ENCODE measurements at places on chromosomes 5 and 9.

DNA sequence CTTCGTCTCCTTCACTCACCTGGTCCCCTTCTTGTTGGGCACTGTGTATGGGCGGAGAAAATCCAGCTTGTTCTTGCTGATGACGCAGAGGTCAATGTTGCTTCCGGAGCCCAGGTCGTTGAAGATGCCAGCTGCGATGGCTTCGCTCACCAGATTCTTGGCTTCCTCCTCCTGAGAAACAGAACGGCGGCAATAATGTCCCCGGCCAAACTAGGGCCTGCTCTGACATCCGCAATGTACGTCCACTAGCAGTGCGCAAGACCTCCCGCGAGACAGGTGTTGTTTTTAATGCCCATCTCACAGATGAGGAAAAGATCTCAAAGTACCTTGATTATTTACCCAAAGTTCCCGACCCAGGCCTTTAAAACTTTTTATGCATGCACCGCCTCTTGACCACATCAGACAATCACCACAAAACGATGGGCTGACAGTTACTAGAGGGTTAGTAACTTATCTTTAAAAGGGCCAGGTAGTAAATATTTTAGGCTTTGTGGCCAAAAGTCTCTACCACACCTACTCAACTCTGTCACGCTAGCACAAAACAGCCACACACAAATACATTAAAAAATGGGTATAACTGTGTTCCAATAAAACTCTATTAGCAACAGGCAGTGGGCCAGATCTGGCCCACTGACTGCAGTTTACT is 58.4 kb downstream of the PSMB7 start:
- no peak for DNase-seq

DNA sequence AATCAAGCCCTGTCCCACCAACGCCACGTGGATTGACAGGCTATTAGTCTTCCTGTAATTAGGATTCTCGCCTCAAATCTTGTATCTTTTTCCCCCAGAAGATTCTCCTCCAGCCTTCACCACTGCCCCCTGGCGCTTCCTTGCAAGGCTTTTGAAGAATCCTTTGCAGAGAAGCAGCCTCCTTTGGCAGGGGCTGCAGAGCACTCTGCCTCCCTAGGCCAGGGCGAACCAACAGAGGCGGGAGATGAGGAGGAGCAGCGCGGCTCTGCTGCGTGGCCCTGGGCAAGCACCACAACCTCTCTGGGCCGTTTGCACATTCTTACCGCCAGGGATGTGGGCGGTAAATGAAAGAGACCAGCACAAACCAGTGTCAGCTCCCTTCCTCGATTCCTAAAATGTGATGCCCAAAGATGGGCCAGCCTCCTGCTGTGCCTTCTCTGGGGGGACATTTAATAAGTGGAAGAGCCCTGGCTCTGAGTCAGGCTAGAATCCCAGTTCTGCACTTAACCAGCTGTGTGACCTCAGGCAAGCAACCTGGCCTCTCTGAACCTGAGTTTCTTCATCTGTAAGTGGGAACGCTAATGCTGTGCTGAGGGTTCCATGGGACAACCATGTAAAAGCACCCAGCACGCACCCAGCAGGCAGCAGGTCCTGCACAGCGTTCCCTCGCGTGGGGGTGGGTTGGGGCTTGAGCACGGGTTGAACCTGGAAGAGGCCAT is 128.6 kb downstream of the KCNIP1 start:
- DNase-seq: no peak

GRCh38 chr9:68844631-68845612 is 139.9 kb downstream of the PIP5K1B start:
- DNase-seq: no peak

DNA sequence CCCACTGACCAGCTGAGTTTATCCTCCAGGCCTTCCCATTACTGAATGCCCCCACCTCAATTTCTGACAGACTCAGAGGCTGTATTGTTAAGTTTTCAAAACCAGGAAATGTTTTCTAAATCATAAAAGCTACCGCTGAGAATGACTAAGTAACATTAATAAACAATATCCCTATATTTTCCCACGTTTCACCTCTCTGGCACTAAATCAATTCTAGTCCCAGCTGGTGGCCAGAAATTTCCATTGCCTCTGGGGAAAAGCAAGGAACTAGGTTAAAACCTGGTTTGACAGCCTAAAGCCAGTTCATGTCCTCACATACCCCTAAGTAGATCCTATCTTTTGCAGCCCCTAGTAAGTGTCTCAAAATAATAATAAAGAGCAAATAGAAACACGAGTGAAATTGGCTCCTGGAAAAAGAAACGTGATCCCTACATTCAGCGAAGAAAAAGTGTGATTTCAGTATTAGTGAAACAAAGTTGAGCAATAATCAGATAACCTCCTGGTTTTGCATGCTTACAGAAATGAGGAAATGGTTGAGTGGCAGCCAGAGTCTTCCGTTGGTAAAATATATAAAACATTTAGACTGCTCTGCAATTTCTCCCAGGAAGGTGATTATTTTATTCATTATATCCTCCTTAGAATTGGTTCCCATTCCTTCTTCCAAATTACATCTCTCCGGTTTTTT is 110.9 kb downstream of the ESM1 start:
- no peak for DNase-seq

- DNase-seq: no peak
Measured at GRCh38 chr9:65403721-65404120, 118.7 kb upstream of the FOXD4L5 start.

GRCh38 chr5:97752871-97753270 is 569.8 kb upstream of the RIOK2 start:
- DNase-seq: no peak

- no peak for DNase-seq
Measured at GRCh38 chr5:93591323-93591945, 8.4 kb downstream of the NR2F1 start.

- DNase-seq: no peak
Measured at GRCh38 chr5:51396797-51397196, 13.5 kb downstream of the ISL1 start.

DNA sequence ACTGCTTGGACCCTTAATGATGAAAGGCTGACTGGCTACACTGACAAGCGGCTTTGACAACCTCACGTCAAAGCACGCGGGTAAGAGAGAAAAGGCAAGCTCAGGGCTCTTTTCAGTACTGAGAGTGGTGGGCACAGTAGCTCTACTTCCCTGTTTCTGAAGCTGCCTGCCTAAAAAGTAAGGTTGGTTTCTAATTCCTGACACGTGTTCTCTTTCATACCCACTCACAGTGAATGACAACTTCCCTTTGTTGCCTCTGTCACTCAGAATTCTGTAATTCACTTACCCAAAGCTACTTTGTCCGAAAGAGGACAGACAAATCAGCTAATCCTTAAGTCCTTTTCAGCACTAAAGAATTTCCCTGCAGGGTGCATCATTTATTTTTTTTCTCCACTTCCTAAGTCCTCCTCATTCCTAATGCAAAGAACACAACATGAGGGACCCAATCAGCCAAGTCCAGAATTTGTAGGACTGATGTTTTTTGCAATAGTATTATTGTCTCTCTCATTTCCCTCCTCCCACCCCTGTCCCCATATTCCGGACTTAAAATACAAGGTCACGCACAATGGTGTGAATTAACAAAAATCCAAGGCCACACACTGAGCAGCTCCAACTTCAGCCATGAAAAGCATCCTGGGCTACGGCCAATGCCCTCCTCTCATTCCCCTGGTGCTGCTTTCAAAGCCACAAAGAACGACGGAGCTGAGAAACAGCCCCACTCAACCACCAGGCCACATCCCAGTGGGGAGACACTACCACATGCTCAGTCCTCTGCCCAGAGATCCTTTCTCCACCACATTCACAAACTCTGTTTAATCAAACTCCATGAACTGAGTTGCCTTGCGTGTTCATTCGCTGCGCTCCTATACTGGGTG is 221.0 kb downstream of the TSSK1B start:
- no peak for DNase-seq

DNA sequence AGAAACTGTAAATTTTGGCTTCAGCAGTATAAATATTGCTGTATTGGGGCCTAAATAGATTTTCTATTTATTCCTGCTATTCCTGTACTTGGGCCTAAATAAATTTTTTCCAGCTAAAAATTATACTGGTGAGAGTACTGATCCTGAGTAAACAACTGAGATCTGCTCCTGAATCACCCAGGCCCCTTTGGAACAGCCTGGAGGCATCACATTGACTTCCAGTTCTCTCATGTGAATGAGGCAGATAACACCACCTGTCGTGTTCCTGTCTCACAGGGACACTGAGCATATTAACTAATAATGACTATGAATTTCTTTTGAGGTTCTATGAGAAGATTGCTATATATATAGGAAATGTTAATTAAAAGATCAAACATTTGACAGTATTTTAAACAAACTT is 119.5 kb upstream of the PLCXD3 start:
- DNase-seq: no peak

DNA sequence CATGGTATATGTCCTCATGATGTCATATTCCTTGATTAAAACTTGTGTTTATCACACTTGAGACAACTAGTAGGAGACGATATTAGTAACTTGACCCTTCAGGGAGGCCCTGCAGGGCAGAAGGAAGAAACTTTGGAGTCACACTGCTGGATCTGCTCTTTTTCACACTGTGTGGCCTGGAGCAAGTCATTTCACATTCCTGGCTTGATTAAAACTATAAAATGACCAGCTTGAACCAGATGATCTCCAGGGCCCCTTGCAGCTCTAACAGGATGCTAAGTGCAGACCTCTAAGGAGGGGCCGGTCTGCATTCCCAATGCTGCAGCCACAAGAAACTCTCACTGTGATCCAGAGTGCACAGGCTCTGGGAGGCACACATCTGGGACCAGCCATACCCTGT is 146.4 kb upstream of the ZNF366 start:
- DNase-seq: no peak

DNA sequence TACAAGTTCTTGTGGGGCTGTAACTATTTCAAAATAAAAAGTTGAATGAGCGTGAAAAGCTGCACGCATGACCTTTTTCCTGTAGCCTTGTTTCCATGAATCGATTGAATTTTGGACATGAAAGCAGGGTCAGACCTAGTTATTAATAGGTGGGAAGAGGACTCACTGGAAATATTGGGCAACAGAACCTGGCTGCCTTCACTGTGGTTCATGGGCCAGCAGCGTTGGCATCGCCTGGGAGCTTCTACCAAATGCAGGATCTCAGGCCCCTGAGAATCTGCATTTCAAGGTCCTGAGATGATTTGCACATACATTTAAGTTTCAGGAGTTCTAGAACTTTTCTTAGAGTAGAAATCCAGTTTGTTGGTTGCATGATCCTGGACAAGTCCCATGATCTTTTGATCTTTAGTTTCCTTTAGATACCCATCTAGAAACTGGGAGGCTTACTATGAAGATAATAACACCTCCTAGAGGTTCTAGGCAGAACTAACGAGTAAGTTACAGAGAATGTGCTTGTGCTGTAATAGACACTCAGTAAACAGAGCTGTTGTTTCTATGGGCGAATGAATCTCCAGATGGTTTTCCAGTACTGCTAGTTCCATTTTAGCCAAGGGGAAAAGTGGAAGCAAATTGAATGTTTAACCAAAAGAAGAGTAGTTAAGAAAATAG is 12.4 kb downstream of the ANKRD33B start:
- DNase-seq: no peak

GRCh38 chr9:132978451-132979131 is at the start of gene GFI1B:
GFI1B (plus strand) TSS chr9:132978694; CDS start chr9:132986679, 7,985 bp downstream.
- no peak for DNase-seq

DNA sequence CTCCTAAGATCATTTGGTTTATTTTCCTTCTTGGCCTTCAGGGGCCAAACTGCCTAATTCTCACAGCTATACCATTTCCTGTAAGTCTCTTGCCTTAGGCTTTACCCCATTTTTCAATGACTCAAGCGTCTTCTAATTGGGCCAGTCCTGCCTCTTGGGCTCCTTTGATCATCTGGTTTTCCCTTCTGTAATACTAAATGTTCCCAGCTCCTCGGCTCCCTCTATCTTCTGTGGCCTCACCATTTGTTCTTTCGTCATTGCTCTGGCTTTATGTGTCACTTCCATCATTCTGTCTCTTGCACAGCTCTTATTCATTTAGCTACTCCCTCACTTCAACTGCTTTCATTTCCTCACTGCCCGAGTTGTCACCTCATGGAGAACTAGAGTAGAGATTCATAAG is 14.5 kb upstream of the SPINK7 start:
- no peak for DNase-seq

DNA sequence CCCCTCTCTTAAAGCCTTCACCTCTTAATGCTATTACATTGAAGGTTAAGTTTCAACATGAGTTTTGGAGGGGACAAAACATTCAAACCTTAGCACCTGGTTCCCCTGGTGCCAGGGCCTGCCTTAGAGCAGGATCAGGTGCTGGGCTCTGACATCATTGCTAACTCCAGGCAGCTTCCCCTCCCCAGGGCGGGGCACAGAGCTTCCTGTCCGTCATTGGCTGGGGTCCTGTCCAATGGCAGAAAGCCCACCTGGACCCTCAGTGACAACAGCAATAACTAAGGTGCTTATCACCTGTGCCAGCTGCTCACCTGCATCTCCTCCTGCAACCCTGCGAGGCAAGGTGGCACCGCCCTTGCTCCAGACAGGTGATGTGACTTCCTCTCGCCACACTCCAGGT is 177.4 kb downstream of the NSG2 start:
- no peak for DNase-seq

GRCh38 chr5:147688656-147689356 is 93.7 kb downstream of the JAKMIP2 start:
- no peak for DNase-seq

- DNase-seq: no peak
Measured at GRCh38 chr5:156239800-156240199, 87.2 kb upstream of the SGCD start.

- DNase-seq: no peak
Measured at GRCh38 chr5:149839761-149840160, 104.8 kb downstream of the PDE6A start.

DNA sequence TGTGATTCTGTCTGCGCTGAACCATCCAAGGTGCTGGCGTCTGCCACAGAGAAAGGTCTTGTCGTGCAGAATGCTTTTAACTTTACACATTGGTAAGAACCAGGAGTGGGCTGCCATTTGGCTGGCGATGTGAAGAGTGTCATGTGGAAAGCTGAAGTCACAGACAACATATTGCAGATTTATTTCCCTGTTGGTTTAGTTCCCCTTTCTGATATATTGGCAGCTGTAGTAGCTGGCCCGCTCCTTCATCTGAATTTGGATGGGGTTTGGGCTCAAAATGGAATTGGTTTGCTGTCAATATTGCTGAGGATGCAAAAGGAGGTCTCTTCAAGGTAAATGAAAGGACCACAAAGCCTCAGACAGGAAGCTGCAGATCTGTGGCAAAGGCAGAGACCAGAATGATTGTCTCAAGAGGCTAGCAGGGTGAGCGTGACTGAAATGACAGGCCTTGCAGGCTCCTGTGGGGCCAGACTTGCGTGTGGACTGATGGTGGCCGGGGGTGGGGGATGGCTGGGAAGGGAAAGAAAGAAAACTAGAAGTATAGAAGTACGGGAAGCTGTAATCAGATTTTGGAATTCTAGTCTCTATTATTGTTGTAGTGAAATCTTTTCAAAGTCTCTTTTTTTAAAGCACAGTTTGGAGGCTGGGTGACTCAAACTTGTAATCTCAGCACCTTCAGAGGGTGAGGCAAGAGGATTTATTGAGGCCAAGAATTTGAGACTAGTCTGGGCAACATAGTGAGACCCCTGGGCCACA is 25.1 kb upstream of the CD180 start:
- DNase-seq: no peak

Data from activated naive CD4-positive, alpha-beta T cell treated with anti-CD3 and anti-CD28 coated beads, Interleukin-2, amount 50 U/mL, for 16 hours (primary cell).